A549 (cell line): ENCODE measurements at places on chromosomes 2 and 18.

- no peak for DNase-seq
Measured at GRCh38 chr18:48036226-48036625, 105.8 kb upstream of the SMAD2 start.

DNA sequence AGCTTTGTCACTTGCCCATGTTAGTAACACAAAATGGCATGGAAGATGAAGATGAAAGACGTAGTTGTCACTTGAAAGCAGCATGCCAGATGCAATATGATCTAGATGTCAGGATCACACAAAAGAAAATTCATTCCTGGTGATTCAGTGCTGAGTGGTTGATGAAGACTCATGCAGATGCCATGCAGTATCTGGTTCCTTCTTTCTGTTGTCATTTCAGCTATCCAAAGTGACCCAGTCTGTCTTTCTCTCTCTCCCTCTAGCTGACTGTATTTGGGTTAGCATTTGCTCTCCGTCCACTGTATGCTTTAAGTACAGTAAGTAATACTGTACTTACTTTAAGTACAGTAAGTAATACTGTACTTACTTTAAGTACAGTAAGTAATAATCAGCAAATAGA is 50.4 kb downstream of the TTN start:
- DNase-seq, result no peak

GRCh38 chr2:181911830-181912229 is 20.3 kb downstream of the ITPRID2 start:
- no peak for DNase-seq

DNA sequence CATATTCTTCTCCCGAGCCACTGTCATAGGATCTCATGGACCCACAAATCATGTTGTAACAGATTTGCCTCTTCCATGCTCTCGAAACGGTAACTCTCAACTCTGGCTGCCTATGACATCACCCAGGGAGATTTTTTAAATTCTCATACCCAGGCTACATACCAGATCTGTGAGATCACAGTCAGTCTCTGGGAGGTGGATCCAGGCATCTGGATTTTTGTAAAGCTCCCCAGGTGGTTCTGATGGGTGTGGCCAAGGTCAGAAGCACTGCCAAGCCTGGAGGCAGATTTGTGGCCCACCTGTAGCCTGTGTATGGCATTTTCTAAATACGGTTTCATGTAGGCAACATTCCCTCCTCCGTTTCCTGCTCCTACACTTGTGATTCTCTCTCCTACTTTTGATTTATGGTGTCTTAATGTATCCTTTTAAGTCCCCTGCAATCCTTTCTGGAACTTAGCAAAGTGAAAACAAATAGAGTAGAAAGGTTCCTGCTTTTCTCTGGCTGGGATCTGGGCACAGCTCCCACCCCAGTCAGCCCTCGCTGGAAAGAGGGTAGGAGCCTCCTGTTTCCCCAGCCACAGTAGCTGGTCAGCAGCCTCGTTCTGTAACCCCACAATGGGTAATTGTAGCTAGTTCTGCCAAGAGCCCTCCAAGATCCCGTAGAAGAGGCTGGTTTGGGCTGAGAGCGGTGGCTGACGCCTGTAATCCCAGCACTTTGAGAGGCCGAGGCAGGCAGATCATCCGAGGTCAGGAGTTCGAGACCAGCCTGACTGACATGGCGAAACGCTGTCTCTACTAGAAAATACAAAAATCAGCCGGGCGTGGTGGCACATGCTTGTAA is 96.2 kb downstream of the KLHL29 start:
- DNase-seq, result peak; percentile 72

DNA sequence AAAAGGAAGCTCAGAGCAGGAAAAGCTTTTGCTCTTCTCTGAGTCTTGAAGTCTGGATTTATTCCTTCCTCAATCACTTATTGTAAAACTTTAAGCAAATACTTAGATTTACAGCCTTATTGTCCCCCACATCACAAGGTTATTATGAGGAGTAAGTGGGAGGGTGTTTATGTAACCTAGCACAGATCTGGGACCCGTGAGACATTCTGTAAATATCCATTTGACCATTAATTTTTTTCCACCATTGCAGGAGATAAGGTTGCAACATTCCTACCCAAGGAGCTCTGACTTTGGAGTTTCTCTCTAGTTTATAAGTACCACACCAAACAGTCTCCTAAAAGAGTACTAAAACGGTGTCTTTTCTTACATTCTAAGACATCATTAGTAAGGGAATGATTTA is 52.1 kb upstream of the CTIF start:
- DNase-seq, result peak; percentile 27

DNA sequence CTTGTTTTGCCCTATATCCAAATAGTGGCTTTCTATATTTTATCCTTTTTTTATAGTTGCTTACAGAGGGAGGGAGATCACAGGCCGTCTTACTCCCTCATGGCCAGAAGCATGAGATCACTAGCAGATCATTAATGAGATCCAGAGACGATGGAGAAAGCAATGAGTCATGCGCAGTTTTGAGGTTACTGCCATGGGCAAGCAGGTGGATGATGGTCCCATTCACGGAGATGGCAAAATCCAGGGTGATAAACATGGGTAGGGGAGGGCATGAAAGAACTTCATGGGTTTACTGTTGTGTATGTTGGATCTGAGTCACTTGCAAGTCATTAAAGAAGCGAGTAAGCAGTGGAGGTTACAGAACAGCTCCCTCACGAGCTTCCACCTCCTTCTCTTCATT is 60.4 kb downstream of the C18orf63 start:
- peak; percentile 16 for DNase-seq

DNA sequence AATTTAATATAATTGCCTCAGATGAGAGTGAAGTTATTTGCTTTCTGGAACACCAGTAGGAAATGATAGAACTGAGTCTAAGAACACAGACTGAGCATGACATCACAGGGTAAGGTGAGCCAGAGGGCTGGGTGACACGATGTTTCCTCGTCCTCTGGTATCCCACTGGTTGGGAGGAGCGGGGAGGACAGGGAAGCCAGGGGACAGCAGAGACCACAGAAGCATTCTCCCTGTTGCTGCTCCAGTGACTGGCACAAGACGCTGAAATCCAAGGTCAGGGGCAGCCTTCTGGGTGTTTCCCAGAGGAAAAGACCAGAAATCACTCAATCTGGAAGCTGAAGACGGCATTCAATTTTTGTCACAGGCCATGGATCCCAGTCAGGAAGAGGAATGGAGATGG is 363.4 kb upstream of the SOX11 start:
- DNase-seq, result no peak

DNA sequence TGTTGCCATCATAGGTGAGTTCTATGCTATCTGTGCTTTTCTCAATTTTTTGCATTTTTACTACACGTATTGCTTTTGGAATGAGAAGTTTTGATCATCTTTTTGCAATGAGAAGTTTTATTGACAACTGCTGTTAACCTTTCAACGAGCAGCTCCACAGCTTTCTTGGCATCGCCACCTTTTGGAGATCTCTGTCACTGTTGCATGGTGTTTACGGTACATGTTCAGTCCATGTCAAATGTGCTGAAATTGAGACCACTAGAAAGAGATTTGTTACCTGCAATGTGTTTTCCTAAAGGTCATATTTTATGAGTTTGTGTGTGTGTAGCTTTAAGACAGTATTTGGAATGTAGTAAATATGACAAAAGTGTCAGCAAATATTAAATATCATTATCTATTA is 120.8 kb downstream of the OSBPL6 start:
- DNase-seq, result no peak

- no peak for DNase-seq
Measured at GRCh38 chr18:77870894-77871293, 621.2 kb downstream of the GALR1 start.

DNA sequence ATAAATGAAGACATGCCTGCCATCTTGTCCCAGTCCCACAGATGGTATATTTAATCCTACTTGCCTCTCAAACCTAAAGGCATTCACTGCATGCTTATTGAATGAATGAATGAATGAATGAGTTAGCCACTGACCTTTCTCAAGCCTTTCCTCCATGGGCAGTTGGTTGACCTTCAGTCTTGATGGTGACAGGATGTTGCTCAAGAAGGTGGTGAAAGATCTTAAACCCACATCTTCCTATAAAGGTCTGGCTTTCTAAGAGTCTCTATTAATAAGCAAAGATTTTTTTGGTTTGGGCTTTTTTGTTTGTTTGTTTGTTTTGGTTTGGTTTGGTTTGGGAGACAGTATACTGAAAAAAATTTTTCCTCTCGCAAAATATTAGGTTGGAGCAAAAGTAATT is 41.7 kb downstream of the KIAA2012 start:
- DNase-seq, result no peak

- DNase-seq, result no peak
Measured at GRCh38 chr2:14256890-14257289, 375.6 kb upstream of the LRATD1 start.

DNA sequence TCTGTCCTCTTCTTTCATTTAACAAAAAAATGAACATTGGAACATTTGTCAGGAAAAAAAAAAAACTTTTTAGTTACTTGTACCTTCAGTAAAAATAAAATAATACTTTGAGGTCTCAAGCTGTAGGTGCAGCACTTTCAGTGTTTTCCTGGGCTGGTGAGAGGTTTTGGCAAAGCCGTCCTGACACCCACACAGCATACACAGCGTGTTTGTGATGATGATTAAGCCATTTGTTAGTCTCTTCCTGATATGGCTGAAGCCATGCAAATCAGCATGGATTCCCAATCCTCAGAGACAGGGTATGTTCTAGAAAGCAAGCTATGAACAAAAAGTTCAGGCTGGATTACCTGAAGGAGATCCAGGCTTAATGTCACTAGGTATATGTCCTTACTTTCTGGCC is 236.8 kb downstream of the ZNF516 start:
- DNase-seq, result no peak

DNA sequence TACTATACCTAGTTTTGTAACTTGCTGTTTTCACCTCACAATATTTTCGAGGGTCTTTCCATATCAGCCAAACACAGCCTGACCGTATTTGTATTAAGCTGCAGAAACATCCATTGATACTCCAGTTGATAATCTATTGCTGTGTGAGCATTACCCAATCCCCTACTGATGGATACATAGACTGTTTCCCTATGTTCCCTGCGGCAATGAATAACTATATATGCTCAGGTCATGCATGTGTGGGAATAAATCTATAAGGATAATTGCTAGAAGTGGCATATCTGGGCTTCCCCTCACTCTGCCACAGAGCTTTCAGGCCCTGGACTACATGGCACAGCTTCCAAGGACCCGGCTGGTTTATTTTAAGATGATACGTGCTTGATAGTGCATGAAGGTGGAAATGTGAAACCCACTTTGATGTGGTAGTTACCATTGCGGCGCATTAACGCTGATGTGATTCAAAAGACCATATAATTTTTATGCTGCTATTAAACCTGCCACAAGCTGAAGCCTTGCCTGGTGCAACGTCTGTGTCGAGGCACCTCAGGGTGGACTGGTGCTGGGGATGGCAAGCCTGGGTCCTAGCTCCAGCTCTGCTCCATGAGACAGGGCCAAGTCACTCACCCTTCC is 130.8 kb upstream of the MSH6 start:
- no peak for DNase-seq

DNA sequence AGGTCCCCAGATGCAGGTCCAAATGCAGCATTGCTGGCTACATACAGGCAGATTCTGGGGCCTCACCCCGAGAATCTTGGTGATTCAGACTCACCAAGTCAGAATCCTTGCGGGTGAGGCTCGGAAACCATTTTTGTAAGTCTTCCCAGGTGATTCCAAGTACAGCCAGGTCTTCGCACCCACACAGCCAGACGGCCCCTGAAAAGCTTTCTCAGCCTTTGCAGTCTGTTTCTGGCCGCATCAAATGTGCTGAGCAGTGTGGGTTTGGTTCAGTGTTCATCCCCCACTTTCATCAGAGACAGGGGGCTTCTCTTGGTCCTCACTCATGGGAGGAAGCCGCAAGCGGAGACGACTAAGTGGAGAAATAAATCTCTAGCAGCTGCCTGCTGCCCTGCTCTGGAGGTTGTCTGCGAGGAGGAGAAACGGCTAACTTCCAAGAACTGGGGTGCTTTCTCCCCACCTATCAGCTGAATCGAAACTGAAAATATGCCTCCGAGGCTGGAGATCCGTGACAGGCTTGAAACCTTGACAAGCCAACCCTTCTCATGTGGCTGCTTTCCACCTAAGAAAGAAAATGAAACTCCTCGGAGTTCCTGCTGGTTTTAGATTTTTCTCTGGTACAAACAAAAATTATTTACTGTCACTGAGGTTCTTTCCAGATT is 8.9 kb upstream of the TMEM185B start:
- DNase-seq, result no peak

- no peak for DNase-seq
Measured at GRCh38 chr2:79971807-79972206, 332.7 kb downstream of the LRRTM1 start.

DNA sequence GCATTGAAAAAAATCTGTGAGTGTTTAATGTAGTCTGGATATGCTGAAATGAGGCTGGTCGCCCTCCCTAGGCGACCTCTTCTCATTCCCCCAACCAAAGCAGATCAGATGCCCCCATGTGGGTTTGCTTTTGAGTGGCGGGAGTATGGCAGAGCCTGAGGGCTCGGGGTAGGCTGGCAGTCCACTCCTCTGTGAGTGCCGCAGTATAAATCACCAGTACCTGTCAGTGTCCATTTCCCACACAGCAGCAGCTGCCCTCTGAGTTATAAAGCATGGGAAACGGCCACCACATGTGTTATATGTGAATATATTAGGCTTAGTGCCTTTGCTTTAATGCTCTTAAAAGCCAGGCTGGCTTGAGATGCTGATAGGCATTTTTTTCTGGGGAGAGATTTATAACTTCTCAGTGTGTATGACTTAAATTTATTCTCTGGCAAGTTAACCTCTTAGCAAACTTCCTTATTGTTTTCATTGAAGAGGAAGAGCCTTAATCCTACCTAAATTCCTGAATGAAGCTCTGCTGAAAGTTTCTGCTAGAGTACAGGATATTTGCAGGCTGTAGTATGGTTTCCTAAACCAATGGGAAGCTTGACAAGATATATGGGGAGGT is 3.8 kb downstream of the DCC start:
- no peak for DNase-seq

GRCh38 chr2:5235701-5236100 is 456.5 kb upstream of the SOX11 start:
- DNase-seq, result no peak

DNA sequence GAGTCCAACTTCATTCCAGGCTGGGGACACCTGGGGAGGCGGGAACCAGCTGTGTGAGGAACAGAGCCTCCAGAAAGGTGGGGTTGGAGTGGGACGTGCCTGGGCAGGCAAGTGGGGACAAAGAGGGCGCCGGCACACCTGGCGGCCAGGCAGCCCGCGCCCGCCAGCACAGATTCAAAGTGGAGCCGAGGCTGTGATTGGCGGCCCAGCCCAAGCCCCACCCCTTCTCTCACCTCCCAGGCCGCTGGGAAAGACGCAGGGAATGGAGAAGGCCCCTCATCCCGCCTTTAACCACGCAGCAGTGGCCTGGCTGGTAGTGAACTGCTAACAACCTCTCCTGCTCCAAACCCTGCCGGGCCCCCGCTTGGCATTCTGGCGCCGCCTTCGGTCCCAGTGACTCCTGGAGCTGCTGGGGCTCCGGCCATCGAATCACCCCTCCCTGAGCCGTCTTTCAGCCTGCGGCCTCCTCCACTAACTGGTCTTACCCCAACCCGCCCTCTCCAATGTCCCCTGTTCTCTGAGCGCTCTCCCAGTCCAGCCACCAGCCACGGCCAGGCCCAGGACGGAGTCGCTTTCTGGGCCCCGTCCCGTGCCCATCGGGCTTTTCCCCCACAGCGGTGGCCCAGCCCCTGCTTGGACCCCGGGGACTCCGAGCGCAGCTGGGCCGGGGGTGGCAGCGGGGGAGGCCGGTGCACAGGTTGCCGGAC is 27.9 kb upstream of the PTMA start:
- no peak for DNase-seq
